ENCODE measurements at places on chromosomes 2 and 18.

DNA sequence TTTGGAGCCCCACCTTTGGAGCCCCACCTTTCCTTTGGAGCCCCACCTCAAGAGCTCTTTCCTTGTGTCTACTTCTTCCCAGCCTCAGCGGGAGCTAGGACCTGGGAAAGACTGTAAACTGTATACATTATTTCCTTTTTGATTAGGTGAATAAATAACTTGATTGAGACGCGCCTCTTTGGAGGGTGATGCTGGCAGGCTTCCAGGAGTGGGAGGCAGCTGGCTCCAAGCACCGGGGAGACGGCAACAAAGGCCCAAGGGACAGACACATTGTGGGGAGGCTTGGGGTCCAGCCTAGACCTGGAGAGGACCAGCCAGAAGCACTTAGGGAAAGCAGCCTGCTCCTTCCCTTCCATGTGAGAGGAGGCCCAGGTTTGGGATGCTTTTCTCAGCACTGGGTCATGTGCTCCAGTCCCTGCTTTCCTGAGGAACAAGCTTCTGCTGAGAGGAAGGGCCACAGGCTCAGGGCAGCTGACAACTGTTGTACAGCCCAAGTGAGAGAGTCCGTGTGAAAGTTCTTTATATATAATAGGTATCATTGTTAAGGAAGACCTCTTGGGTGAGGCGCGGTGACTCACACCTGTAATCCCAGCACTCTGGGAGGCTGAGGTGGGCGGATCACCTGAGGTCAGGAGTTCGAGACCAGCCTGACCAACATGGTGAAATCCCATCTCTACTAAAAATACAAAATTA, 297.2 kb upstream of the SLC14A2 start:
- DNase-seq: no peak

- no peak for DNase-seq
These were observed at the start of gene SLC9A2 for GRCh38 chr2:102619414-102620319. SLC9A2 (plus strand) TSS chr2:102619553; CDS start chr2:102619849, 296 bp downstream.

DNA sequence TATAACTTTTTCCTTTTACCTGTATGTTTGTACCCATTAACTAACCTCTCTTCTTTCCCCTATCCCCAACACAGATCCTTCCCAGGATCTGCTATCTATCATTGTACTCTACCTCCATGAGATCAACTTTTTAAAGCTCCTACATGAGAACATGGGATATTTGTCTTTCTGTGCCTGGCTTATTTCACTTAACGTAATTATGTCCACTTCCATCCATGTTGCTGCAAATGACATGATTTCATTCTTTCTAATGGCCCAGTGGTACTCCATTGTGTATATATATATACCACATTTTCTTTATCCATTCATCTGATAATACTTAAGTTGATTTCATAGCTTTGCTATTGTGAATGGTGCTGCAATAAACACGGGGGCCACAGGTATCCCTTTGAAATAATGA, 135.9 kb upstream of the THUMPD2 start:
- no peak for DNase-seq

DNA sequence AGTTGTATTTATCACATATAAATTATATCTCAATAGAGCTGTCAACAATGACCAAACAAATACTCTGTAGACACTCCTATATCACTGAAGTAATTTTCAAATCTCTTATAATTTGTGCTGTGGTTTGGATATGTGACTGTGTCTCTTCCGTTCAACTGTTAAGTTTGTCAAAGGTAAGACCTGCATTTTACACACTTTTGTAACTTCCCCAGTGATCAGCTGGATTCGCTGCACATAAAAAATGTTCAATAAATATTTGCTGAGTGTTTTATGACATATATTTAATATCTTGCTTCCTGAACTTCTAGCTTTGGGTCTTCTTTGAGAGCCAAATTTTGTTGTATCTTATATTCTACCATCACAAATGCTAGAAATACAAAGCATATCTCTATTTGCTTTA, 57.3 kb upstream of the ROCK1 start:
- no peak for DNase-seq

GRCh38 chr2:232238108-232238507, 140.4 kb upstream of the ALPP start:
- DNase-seq: no peak

GRCh38 chr2:165891345-165891744, 62.2 kb downstream of the TTC21B start:
- no peak for DNase-seq

- no peak for DNase-seq
These were observed 567.2 kb downstream of the TMX3 start for GRCh38 chr18:68147728-68148127.

GRCh38 chr2:241218131-241219029, 29.9 kb downstream of the ANO7 start:
- no peak for DNase-seq

- no peak for DNase-seq
These were observed 43.0 kb upstream of the ANKRD44 start for GRCh38 chr2:197353393-197354168.

DNA sequence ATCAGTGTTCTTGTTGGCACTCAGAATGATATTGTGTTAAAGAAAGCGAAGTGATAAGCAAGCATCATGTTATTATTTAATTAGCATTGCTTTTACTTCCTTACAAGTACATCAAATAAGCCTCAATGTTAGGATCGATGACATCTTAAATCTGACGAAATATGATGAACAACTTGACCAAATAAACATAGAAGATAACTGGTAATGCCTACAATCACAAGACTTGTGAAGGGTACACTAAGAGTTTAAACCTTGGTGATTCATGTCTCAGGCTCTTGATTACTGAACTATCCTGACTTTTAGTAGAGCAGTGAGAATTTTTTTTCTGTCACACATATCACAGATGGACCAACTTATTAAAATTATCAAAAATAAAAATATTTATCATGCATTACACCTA, 500.8 kb upstream of the ZEB2 start:
- no peak for DNase-seq

GRCh38 chr18:75377258-75377657, 50.2 kb downstream of the SMIM21 start:
- DNase-seq: no peak

DNA sequence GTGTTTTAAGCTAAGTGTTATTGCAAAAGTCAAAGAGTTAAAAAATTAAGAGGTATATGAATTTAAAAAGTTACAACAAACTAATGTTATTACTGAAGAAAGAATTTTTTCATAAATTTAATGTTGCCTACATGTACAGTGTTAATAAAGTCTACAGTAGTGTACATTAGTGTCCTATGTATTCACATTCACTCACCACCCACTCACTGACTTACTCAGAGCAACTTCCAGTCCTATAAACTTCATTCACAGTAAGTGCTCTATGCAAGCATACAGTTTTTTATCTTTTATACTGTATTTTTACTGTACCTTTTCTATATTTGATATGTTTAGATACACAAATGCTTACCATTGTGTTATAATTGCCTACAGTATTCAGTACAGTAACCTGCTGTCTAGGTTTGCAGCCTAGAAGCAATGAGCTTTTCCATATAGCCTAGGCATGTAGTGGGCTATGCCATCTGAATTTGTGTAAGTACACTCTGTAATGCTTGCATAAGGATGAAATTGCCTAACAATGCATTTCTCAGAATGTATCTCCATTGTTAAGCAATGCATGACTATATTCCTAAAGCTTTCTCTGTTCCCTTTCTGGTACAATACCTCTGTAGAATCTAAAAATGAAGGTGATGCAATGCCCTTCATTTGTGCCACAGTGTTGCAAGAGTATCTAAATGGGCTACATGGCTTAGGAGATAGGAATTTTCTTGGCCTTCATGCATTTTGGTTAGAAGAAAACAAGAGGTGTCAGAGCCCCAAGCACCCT, 370.8 kb upstream of the NT5C1B start:
- DNase-seq: peak; percentile 72

DNA sequence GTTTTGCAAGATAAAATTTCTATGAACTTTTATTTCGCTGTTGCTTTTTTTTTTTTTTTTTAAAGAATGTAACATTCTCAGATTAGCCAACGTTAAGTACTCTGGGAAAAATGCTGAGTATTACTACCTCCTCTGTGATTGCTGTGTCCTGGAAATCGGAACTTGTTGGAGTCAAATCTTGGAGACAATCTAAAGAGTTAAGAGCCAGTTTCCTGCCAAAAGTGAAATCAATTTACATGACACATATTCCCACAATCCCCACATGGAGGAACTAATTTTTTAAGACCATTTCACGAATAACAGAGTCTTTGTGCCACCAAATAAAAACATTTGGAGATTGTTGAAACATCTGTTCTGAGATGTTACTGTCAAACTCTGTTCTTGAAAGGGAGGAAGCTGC, 127.8 kb downstream of the MEP1B start:
- DNase-seq: no peak

DNA sequence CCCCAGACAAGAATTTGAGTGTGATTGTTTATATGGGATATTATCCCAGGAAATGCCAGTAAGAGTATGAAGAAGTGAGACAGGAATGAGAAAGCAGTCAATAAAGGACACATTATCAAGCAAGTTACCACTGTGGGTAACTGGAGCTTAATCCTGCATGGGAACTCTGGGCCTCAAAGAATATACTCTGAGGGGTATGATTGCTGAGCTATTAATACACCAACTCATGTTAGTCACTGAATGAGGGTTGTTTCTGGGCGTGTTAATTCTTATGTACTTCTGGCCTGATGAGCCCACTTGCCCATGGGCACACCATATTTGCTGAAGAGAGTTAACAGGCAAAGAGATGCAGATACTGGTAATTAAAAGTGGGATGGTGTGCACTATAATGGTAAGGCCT, 26.6 kb upstream of the PAIP2B start:
- no peak for DNase-seq

DNA sequence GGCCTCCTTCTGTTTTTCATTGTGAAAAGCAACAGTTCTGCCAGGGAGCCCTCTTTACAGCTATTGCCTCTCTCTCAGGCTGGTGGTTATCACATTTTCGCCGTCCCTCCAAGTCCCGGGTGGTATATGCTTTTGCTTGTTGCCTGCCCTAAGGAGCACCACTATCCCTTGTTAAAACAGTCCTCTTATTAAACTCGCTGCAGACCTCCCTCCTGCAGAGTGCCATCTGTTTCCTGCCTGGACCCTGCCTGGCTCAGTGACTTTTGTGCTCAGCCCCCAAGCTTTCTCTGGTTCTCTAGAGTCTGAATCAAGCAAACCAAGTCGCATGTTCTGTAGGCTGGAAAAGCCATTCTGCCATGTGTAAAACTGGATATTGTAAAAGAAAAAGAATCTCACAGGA, 72.1 kb upstream of the FHL2 start:
- no peak for DNase-seq

DNA sequence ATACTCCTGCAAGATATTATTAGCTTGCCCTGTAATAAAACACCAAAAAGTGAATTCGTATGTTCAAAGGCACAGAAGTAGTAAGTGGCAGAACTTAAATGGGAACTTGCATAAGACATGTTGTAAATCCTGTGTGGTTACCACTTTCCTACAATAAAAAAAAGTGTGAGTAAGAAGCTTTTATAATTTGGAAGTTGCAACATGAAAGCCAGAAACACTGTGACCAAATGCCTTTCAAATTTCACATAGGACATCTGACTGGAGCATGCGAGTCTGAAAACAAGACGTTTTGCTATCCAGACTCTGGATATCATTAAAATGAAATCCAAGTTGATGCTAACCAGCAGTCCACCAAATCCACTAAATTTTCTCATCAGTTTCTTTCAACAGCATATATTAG, 886.2 kb upstream of the NRXN1 start:
- peak; percentile 37 for DNase-seq

DNA sequence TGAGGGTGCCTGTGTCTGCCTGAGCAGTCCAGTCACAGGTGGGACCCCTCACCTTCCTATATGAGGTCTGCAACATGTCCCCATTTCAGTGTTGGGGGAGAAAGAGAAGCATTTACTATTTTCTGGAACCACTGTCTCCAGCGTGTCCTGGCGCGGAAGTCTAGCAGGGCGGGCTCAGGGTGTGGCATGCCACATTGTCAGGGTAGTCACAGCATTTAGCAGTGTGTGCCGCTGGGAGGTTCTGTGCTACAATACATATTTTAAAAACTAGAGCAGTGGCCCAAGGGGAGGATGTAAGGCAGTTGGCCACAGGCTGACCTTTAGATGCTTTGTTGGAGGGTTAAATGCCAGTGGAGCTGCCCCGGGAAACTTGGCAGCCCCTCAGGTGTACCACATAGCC, 12.5 kb downstream of the UBE2F start:
- DNase-seq: no peak

- DNase-seq: no peak
These were observed 26.7 kb downstream of the POLI start for GRCh38 chr18:54296062-54296461.

GRCh38 chr2:46655551-46656436, 176.4 kb downstream of the TMEM247 start:
- no peak for DNase-seq

- DNase-seq: no peak
These were observed 14.7 kb upstream of the PUM2 start for GRCh38 chr2:20365249-20365817.

GRCh38 chr2:140529706-140530105, 1601.1 kb downstream of the LRP1B start:
- DNase-seq: no peak

GRCh38 chr18:5891854-5892215, 3.5 kb downstream of the TMEM200C start:
- no peak for DNase-seq

DNA sequence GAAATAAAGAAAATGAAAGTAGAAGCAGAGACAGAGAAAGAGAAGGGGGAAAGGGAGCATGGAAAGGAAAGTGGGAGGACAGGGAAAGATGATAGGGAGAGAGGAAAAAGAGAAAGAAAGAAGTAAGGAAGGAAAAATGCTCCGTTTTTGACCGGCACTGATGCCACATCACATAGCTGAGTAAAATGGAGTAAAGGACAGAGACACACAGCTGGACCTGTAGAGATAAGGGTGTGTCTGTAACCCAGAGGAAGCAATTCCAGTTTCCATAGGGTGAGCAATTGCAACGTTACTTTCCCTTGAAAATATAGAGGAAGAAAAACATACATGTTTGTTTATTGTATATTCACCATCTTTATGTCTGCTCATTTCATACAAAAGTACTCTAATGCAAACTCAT, 1866.9 kb upstream of the PIK3C3 start:
- no peak for DNase-seq

GRCh38 chr18:6638447-6638846, 91.1 kb upstream of the ARHGAP28 start:
- DNase-seq: no peak

- no peak for DNase-seq
These were observed 114.5 kb downstream of the RGPD3 start for GRCh38 chr2:106353676-106354075.

- no peak for DNase-seq
These were observed 134.7 kb downstream of the UBR3 start for GRCh38 chr2:169961911-169962310.

GRCh38 chr2:99644419-99644787, 154.6 kb upstream of the REV1 start:
- DNase-seq: peak; percentile 53

- no peak for DNase-seq
These were observed 11.6 kb upstream of the TGFA start for GRCh38 chr2:70565039-70565731.

Measured in fibroblast of the conjunctiva (primary cell).